ENCODE measurements at places on chromosomes 5 and 9.
A peak's percentile ranks its signal among the peaks of the same experiment; 100 is the strongest.

DNA sequence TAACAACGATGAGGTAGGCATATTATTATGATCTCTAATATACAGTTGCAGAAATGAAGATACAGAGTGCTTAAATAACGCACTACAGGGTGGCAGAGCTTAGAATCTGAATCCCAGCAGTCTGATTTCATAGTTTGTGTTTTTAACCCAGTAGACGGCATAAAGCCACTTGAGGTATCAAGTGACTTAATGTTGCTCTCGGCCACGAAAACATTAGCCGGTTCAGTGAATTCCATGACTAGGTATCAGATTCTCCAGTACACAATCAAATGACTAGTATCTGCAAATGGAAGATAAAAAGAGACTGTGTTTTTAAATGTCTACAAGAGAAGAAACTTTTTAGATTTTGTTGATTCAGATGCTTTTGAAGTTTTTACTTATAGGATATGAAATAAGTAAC is 24.8 kb downstream of the SMC2 start:
- no peak for DNase-seq

GRCh38 chr9:130843049-130843908 is 8.2 kb downstream of the ABL1 start:
- no peak for DNase-seq

GRCh38 chr5:172207511-172207910 is 13.5 kb downstream of the EFCAB9 start:
- no peak for DNase-seq

- no peak for DNase-seq
Measured at GRCh38 chr5:42806701-42807262, 4.9 kb downstream of the SELENOP start.

- no peak for DNase-seq
Measured at GRCh38 chr9:131144201-131144600, 18.8 kb downstream of the NUP214 start.

- no peak for DNase-seq
Measured at GRCh38 chr5:51664491-51665250, 281.4 kb downstream of the ISL1 start.

GRCh38 chr9:94289691-94290090 is 30.6 kb downstream of the ZNF169 start:
- no peak for DNase-seq

- peak; percentile 46 for DNase-seq
Measured at GRCh38 chr9:38088006-38088925, 19.2 kb upstream of the SHB start.

- no peak for DNase-seq
Measured at GRCh38 chr5:9454012-9454481, 91.8 kb downstream of the SEMA5A start.

DNA sequence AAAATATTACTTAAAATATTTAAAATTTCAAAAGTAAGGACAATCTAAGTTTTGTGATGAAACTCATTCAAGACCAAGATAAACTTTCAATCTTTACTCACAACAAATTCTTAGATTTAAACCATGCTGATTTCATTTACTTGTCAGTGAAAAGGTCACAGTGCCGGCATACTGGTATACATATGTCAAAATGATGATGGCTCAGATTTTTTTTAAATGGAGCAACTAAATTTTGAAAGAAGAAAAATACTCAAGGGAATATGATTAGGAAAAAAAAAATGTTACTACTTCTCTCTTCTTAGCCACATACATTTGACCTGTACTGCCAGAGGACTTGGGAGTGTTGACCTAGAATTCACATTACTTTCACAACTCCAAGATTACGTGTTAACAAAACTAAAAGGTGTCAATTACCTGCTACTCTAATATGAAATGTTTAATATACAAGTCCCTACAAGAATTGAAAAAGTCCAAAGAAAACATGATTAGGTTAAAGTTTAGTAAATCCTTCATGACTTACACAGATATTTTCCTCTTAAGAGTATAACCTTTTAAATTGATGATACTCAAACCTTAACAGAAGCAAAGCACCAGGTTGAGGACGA is 4.6 kb downstream of the EFNA5 start:
- DNase-seq: peak; percentile 25

GRCh38 chr5:68456756-68457217 is 241.2 kb downstream of the PIK3R1 start:
- DNase-seq: peak; percentile 81

GRCh38 chr5:170427672-170428236 is 38.6 kb upstream of the KCNMB1 start:
- DNase-seq: no peak

- no peak for DNase-seq
Measured at GRCh38 chr5:179297026-179297425, 48.2 kb downstream of the ADAMTS2 start.

GRCh38 chr5:14733661-14734060 is 69.1 kb downstream of the OTULIN start:
- no peak for DNase-seq

DNA sequence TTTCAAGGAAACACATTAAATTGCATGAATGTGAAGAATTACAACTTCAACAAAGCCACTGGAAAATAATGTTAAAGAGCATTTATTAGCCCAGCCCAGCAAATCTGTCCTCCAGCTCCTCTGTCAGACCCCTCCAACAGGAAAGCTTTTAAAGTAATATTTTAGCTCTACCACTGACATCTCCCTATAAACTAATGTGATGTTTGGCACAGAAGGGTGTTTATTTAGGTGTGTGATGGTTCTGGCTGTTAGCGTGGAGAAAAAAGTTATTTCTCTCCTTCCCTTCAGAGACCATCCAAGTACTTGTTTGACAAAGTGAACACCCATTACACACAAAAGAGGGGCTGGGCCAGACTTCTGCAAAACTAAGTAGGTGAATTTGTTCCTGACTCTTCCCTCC is 111.9 kb upstream of the TARS1 start:
- no peak for DNase-seq

GRCh38 chr9:134568116-134568515 is 73.5 kb upstream of the COL5A1 start:
- DNase-seq: no peak

DNA sequence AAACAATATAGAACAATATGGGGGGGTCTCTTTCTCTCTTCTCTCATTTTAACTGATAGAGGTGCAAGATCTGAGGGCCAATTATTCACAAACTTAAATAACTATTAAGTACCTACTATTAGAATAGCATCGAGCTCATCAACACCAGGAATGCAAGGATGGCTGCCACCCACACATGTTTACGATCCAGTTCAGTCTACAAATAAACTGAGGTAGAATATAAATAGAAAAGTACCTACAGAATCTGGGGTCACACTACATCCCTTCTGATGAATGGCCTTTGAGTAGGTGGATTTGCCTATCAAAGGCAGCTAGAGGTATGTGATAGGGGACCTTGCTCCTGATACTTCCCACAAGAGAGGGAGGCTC is 91.8 kb upstream of the ZNF366 start:
- no peak for DNase-seq

GRCh38 chr9:97415146-97415545 is 3.2 kb downstream of the TDRD7 start:
- DNase-seq: no peak

DNA sequence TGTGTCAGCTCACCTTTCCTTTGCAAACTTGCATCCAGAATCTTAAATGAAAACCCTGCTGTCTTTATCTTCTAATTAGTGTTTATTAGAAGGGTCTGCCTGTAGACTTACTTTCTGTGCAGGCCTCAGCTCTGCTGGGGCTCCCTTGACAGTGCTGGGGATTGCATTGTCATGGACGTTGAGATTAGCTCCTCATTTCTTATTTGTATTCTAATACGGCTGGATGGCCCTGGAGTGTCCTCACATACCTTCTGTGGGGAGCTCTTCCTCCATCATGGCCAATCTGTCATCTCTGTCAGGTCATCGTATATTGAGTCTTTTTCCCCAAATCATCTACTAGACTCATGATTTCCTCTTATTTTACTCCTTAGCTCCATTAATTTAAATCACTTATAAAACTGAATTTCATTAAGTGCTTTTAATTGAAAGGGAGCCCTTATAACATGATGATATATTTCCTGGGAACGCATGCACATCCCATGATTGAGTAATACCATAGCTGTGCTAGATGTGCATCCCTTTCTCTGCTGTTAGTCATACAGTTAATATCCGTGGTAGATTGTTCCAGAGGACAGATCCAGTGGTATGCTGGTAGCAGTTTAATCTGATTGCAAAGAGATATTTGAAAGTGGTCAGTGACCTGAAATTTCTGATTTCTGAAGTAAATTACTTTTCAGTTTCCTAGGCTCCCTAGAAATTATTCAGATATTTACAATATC is 61.6 kb downstream of the ICE1 start:
- peak; percentile 51 for DNase-seq

- DNase-seq: no peak
Measured at GRCh38 chr9:114448706-114449105, 56.6 kb downstream of the WHRN start.

DNA sequence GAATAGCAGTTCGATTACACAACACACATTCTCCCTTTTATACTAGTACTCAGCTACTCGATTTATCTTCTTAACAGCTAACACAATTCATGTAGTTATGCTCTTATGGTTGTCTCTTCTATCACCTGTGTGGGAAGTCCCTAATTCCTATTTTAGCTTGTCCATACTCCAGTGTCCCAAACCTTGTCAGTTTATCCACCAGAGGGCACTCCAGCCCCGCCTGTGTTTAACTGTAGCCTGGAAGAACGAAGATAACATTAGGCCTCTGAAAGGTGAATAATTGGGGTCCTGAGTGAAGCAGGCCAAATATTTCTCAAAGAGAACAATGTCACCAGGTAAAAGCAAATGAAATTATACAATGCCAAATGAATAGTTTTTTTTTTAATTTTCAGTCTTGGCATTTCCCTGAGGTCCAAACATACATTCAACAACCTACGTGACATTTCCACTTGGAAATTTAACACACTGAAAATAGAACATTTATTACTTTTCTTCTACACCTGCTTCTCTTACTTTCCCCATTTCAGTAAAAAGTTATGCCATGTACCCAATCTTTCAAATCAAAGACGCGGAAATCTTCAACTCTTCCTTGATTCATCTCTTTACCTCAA is 560.7 kb downstream of the HTR1A start:
- DNase-seq: peak; percentile 72

GRCh38 chr5:2254880-2255750 is 372.4 kb upstream of the IRX4 start:
- no peak for DNase-seq

GRCh38 chr5:161547738-161548486 is 1.4 kb upstream of the GABRB2 start:
- no peak for DNase-seq

GRCh38 chr5:33829430-33829829 is 62.4 kb downstream of the ADAMTS12 start:
- DNase-seq: no peak

GRCh38 chr5:35032356-35032755 is 15.4 kb downstream of the AGXT2 start:
- DNase-seq: no peak

DNA sequence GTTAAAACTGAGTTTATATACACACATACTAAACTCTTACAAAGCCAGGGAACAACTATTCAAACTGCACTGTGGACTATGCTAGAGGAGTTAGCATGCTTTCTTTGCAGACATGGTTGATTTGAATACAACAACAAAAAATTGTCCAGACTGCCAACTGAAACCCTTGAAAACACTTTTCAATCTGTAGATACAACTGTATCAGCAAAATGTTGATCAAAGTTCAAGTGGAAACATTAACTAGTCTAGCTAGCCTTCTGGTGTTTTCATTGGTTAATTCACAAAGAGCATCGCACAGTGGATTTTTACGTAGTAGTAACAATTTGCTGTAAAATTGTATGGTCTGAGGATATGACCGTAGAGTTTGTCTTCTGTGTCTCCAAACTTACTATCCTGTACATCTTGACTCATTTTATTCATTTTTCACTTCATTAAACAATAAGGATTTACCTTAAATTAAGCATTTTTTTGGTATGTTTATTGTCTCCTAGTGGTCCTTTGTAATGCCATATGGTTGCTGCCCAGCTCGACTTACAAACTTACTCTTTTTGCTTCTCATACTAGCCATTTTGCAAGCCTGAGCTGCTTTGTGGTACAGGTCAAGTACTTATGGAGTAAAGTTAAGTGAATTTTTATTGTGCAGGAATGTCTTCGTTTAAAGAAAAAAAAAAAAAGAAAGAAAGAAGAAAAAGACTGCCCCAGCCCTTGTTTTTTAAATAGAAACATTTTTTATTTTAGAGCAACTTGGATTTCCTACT is 123.4 kb downstream of the ZCCHC7 start:
- DNase-seq: no peak

DNA sequence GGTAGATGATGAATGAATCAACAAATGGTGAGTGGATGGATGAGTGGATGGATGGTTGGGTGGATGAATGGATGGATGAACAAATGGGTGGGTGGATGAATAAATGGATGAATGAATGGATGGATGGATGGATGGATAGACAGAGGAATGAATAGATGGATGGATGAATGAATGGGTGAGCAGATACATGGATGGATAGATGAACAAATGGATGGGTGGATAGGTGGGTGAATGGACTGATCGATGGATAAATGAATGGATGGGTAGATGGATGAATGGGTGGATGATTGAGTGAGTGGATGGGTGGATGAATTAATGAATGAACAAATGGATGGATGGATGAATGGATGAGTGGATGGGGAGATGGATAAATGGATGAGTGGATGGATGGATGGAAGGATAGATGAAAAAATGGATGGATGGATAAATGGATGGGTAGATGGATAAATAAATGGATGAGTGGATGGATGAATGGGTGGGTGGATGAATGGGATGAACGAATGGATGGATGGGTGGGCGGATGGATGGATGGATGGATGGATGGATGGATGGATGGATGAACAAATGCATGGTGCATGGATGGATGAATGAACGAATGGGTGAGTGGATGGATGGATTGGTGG is 85.7 kb downstream of the PHF2 start:
- no peak for DNase-seq

DNA sequence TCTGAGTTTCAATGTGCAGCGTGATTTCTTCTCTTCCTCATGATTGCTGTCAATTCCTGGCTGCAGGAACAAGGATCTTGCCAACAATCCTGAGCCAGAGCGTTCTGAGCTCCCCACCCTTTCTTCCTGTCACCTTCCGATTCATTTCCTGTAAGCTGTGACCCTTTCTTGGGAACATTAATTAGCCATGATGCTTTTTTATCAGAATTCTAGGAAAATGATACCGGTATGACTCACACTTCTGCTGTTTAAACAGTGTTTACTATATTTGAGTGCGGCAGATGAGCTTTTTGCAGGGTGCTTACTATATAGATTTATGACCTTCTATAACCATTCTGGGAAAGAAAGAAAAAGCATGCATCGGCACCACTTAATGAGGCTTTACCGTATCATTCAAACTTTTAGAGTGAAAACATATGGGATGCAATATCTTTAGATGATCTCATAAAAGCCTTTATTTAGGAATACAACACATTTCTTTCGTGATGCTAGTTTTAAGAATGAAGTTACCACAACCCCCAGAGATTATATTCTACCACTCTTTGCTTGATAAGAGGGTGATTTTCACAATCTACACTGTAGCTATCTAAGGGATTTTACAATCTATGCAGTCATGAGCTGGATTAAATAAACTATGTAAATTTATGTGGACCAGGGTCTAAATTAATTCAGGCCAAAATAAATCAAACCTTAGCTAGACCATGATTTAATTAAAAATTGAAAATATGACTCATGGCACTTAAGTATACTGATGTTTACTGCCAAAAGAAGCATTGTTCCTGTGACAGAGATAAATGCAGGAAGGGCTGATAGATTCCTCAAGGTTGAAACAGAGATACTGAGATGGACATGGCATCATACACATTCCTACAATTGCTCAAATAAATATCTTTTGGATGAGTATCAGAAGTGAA is 38.0 kb upstream of the OSMR start:
- no peak for DNase-seq

Data from epithelial cell of esophagus (primary cell).